ENCODE measurements at places on chromosomes 7 and 10.
A peak's percentile ranks its signal among the peaks of the same experiment; 100 is the strongest.

GRCh38 chr10:7075851-7076250, 335.0 kb downstream of the SFMBT2 start:
- no peak for DNase-seq

GRCh38 chr10:132658546-132659205, 121.1 kb downstream of the INPP5A start:
- no peak for DNase-seq

DNA sequence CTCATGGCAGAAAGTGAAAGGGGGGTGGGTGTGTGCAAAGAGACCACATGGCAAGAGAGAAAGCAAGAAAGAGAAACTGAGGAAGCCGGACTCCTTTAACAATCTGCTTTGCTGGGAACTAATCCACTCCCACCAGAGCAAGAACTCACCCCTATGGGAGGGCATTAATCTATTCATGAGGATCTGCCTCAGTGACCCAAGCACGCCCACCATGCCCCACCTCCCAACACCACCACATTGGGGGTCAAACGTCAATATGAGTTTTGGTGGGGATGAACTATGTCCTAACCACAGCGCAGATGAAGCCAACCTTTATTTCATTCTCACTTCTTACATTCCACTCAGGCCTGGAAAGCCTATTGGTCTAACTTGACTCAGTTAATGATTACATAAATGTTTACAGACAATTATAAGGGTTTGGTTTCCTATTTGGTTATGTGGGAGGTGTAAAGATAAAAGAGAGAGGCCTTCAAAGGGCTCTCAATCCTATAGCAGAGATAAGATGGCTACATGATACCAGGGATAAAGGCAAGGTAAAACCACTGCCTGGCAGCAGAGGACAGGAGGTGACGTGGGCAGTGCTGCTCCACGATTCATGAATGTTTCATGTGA, 601.8 kb downstream of the PARD3 start:
- no peak for DNase-seq

GRCh38 chr7:106381252-106381651, 96.5 kb upstream of the NAMPT start:
- no peak for DNase-seq

GRCh38 chr7:17758008-17758407, 182.3 kb downstream of the SNX13 start:
- DNase-seq: no peak

DNA sequence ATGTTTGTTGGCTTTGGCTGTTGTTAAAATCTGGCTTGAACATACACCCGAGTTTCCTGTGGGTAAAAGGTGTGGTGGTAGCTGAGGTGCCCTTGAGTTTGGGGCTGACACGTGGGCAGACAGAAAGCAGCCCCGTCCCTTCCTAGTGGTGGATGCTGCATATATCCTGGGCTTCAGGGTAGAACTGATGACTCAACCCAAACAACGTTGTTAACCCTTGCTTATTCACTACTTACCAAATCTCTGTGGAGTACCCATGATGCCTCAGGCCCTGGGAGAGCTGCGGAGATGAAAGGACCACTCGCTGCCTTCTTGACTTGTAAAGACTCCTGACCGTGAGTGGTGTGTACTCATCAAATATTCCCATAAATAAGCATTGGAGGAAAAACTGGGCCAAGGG, 245.1 kb downstream of the RAB11FIP2 start:
- no peak for DNase-seq

DNA sequence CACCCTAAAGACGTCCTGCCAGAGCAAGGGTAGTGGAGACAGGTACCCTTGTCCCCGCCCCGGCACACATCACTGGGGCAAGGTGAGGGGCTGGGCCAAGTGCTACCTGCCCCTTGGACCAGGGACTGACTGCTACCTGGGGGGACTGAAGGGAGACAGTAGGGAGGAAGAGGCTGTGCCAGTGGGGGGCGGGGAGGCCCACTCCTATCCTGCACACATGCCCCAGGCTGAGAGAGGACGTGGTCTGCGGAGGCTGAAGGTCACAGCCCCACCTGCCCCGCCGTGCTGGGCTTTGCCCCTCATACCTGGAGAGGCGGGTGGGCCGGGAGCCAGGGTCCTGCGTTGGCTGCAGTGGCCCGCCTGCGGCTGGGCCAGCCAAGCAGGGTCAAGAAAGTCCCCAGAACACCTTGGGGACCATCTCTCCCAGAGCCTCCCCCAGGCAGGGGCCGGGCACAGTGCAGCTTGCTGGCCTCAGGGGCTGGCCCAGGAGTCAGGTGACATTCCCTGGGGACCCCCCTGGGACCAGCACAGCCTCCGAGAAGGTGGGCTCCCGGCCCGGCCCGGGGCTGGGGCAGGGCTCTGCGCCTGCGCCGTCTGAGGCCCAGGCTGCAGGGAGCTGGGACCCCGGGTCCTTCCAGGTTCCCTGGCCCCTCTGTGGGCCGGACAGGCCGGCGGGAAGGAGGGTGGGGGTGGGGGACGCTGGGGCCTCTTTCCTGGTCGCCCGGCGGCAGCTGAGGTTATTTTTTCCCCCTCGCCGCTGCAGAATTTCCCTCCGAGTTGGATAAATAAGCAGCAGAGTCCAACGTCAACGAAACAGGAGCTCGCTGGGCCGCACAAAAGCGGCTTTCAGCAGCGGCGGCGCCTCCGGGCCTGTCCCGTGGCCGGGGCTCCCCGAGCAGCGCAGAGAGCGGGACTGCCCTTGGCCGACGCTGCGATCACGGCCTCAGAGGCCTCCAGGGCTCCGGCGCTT, 9.8 kb upstream of the FZD9 start:
- DNase-seq: no peak

GRCh38 chr10:80484243-80484642, 30.1 kb downstream of the TSPAN14 start:
- DNase-seq: no peak

DNA sequence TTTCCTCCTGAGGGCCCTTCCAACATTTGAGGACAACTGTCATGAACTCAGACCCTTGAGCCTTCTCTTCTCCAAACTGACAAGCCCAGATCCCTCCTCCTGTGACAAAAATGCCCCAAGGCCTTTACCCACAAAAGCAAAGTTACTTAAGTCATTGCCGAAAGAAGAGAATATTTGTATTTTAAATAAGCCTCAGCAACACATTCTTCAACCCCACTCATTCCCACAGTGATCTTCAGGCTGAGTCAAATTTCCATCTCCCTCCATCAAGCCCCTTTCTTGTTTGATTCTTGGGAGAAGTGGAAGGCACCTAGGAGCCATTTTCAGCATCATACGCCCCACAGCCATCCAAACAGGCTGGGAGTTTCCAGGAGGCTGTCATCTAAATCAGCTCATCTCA, 150.8 kb upstream of the PDE1C start:
- DNase-seq: no peak

GRCh38 chr10:110324805-110325280, 20.1 kb upstream of the SMNDC1 start:
- DNase-seq: no peak

DNA sequence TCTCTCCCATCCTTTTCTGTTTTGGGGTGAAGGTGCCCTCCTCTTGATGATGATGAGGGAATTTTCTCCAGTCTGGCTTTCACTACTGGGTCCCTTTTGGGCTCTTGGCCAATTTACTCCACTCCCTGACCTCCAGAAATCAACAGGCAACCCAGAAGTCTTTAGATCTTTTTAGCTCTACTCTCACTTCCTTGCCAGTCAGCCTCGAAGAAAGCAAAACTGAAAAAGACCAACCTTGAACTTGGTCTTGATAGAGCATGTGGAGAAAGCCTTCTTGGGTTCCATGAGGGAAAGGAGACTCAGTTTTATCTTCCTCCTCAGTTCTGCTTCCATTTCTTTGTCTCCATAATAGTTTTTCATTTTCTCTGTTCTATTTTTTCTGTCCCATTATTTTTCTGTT, 91.4 kb upstream of the NPVF start:
- DNase-seq: no peak

- DNase-seq: no peak
Measured at GRCh38 chr10:20094226-20094976, 278.2 kb downstream of the PLXDC2 start.

DNA sequence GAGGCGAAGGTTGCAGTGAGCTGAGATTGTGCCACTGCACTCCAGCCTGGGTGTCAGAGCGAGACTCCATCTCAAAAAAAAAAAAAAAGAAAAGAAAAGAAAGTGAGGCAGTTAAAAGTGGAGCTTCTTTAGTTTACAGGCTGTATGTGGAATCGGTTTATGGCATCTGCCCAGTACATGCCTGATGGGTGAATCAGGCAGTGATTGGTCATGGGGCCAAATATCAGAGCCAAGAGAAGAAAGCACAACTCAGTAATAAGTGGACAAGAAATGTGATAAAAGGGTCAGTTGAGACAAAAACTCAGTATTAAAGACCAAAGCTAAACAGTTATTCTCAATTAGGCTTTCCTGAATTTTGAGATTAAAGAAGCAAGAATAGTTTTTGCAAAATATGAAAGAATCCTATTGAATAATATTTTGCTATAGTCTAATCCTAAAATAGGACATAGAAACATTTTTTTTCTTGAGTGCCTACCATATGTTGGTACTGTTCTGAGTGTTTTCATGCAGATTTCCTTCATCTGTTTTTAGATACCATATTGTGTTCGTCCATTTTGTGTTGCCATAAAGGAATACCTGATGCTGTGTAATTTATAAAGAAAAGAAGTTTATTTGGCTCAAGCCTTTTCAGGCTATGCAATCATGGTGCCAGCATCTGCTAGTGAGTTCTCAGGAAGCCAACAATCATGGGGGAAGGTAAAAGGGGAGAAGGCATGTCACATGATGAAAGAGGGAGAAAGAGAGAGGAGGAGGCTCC, 14.4 kb downstream of the CDC14C start:
- peak; percentile 53 for DNase-seq

GRCh38 chr7:9083837-9084236, 650.4 kb downstream of the NXPH1 start:
- DNase-seq: no peak

GRCh38 chr10:89207181-89207800, at the start of gene CH25H:
Gene CH25H, minus strand, starts transcription at chr10:89207317. Its CDS starts 25 bp downstream, at chr10:89207292.
- DNase-seq: peak; percentile 44

GRCh38 chr10:127207081-127207480, 10.7 kb upstream of the INSYN2A start:
- no peak for DNase-seq

DNA sequence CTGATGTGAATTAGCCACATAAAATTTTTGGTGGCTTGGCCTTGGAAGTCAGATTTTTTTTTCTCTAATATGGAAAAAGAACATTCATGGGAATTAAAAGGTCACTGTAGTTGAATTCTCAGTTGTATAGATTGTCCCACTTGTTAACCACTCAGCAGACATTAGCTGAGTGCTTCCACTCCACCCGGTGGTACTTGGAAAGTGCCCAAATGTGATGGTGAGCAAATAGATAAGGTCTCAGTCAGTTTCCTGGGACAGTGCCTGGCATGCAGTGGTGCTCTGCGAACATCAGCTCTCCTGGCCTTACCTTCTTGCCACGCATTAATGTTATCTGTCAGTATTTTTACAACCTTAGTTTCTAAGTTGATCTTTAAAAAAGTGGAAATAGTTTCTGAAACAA, 1.4 kb downstream of the ATP5F1C start:
- no peak for DNase-seq

GRCh38 chr7:36084485-36085091, 68.5 kb upstream of the EEPD1 start:
- no peak for DNase-seq

GRCh38 chr7:10939237-10939910, 34.3 kb upstream of the PHF14 start:
- no peak for DNase-seq

- DNase-seq: no peak
Measured at GRCh38 chr7:136061433-136061832, 84.3 kb upstream of the MTPN start.

GRCh38 chr10:121129266-121129665, 278.1 kb downstream of the WDR11 start:
- DNase-seq: no peak

GRCh38 chr7:141374425-141374824, 176.8 kb upstream of the AGK start:
- DNase-seq: no peak

GRCh38 chr10:67112765-67113164, 186.9 kb downstream of the LRRTM3 start:
- DNase-seq: no peak

DNA sequence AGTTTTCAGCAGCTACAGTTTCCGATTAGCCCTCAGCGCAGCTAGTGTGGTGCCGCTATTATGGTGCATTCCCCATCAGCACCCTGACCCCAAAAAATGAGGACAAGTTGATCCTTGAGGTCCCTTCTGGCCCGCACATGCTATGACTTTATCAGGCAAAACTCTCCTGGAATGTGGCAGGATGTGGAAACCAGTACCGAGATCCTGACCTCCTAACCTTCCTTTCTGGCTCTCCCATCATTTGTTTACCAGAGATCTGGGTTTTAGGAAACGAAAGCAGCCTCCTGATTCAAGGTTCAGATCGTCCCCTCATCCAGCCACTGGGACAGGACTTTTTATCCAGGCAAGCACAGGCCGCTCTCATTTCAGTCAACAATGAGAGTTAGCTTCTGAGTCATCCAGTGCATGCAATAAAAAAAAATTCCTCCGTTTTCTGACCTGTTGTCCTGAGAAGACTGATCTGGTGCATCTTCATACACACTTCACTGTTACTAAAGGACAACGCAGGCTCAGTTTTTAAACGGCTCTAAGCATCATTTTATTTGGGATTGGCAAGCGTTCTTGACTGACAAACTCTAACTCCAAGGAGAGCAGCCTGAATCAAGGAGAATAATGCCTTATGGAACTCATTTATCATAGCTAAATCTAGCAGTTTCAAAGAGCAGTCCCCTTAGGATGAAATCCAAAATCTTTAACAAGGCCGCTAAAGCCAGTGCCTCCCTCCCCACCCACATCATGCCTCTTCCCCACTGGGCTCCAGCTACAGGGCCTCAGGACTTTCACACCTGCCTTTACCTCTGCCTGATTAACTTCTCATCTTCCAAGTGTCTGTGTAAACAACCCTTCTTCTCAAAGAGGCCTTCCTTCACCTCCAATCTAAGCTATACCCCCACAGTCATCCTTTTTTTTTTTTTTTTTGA, 17.1 kb downstream of the PDLIM1 start:
- peak; percentile 35 for DNase-seq

DNA sequence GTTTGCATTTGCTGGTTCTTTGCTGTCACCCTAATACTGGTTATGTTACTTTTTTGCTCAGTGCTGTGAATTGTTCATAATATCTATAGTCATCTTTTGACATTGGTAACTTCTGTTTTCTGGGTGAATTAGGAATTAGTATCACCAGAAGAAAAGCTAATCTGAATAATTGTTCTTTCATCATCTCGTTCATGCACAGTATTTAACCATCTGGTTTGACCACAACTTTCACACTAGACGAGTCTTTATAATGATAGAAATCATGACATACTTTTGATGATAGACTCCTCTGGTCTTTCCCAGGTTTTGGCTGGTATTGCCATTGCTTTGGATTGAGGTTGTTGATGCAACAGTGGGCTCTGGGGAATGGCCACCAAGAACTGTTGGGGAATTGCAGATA, 25.1 kb downstream of the SGPL1 start:
- no peak for DNase-seq

GRCh38 chr7:121352323-121352722, 23.5 kb downstream of the WNT16 start:
- DNase-seq: no peak
